ENCODE measurements at places on chromosomes 16 and 17.
A peak's percentile ranks its signal among the peaks of the same experiment; 100 is the strongest.

- DNase-seq, result no peak
Observed at GRCh38 chr16:50858877-50859627, 117.2 kb downstream of the CYLD start.

DNA sequence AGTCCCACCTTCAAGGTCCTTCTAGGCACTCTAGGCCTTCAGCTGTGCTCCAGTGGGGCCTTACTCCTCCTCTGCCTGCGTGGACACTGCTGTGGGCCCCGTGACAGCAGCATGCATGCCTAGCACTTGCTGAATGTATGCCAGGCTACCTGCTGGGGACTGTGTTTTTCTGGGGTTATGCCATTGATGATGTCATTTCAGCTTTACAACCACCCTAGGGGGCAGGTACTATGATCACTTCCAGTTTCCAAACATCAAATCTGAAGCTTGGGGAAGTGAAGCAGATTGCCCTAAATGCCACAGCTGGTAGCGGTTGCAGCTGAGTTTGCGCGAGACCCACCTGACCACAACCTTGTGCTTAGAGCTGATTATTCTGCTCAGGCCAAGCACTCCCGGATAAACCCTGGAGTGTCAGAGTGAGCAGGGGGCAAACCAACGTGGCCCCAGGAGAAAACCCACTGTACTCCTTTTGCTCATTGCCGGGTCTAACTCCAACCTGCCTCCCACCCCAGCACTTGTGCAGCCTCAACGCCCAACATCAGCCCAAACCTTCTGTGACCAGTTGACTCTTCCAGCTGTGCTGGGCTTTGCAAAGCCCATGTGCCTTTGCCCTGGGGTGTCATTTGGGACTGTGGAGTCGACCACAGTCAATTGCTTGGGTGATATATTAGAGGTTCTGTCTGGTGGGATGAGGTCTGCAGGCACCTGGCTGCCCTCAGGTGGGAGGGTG is 168.4 kb downstream of the ENGASE start:
- DNase-seq, result no peak

- DNase-seq, result no peak
Observed at GRCh38 chr17:62101515-62101914, 36.4 kb upstream of the MED13 start.

DNA sequence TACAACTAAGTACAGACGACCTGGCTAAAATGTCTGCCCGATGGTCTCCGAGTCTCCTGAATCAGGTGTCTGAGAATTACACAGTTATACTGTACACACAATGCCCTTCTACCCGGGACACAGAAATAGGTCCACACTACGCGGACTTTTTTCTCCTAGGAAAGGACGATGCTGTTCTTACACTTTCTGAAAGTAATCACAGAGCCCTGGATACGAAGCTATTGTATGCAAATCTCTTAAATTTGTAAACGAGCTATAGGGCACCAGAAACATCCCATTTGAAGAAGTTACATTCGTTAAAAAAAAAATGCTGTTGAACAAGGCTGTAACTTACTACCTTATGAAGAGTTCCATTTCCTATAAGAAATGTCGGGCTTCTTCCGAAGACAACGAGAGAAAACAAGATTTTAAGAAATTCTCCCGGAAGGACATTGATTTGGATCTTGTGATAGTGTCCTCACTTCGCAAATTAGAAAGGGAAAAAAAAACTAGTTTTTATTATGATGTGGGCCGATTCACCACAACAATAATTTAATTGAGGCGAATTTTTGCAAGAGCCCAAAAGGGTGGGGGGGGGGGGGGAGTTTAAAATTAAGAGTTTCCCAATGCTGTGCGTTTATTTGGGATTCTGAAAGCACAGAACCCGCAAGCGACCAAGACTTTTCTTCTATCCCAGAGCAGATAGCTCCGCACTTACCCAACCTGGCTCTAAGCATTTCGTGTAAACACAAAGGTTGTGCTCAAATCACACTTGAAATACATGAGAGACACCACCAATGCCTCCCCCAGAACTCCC is 1.5 kb upstream of the SOX9 start:
- no peak for DNase-seq

- no peak for DNase-seq
Observed at GRCh38 chr16:50473356-50473945, 74.7 kb upstream of the NKD1 start.

DNA sequence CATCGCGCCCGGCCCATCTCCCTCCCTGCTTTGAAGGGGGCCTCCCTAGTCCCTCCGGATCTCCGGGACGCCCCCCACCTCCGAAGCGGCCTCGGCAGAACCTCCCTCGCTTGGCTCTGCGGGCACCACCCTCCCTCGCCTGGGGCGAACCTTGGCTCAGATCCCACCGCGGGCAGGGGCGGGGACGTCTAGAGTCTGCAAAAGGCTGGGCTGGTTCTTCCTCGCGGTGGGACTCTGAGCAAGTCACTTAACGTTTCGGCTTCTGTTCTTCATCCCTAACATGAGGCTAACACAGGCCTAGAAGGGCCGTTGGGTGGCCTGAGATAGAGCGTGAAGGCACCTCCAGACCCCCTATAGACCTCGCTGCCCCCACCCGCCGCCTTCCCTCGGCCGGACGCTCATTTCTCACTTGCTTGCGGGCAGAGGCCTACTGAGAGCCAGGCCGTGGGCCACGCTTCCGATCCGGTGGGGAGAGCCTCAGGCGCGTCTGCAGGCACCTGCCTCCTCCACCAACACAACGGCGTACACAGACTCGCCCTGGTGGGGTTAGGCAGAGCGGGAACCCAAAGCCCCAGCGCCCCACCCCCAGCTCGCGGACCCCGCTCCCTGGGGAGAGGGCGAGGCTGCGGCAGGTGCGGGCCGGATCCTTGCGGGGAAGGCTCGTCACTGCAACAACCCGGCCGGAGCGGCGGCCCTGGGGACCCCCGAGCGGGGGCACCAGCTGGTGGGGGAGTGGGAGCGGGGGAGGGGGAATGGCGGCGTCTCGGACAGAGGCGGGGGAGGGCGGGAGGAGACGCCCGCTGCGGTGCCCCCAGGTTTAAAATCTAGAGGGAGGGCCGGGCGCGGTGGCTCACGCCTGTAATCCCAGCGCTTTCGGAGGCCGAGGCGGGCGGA is 5.4 kb downstream of the MYO1C start:
- DNase-seq, result peak; percentile 63

DNA sequence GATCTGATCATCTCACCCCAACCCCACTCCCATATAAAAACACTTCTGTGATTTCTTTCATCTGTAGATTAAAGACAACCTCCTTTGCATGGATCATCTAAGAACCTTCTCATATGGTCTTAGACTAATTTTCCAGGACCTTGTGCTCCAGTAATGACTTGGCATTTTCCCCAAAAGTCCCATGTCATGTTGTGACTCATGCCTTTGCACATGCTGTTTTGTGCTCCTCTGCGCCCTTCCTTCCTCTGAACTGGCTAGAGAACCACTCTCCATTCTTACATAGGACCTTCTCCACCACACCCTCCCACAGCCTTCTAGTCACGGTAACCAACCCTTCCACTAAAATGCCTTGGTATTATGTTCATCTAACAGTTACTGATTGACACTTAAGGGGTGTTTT is 99.5 kb upstream of the AXIN2 start:
- no peak for DNase-seq

- DNase-seq, result peak; percentile 65
Observed at GRCh38 chr17:47663912-47664623, 14.3 kb downstream of the KPNB1 start.

DNA sequence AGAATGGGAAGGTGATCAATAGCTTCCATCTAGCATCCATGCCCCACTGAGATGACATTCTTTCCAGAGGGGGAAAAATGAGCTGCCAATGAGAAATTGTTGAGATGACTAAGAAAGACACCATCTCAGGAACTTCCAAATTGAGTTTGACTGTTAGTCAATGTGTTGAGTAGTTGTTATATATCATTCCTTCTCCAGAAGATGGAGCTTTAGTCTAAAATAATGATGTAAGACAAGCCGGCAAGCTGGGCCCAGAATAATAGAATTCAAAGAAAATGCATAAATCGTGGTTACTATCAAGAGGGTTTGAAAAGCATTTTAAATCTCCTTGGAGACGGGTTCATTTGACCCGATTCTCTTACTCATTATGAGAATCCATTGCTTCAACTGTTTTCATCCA is 71.0 kb upstream of the ATF7IP2 start:
- no peak for DNase-seq

GRCh38 chr17:28492352-28493310 is 13.5 kb upstream of the FOXN1 start:
- DNase-seq, result no peak

DNA sequence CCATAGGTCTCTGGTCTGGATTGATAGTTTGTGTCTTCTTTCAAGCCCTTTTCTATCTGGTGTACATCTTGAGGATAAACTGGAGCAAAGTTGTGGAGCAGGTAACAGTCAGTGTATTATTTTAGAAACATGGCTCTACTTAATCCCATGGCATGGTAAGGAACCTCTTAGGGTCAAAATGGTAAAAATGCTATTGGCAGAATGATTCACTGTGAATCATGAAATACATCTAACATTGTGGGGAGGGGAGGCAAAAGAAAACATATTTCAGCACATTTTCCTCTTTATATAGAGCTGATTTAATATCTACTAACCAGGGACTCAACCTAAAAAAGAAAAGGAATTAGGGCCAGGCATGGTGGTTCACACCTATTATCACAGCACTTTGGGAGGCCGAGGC is 17.9 kb upstream of the ALDH3A2 start:
- DNase-seq, result no peak

DNA sequence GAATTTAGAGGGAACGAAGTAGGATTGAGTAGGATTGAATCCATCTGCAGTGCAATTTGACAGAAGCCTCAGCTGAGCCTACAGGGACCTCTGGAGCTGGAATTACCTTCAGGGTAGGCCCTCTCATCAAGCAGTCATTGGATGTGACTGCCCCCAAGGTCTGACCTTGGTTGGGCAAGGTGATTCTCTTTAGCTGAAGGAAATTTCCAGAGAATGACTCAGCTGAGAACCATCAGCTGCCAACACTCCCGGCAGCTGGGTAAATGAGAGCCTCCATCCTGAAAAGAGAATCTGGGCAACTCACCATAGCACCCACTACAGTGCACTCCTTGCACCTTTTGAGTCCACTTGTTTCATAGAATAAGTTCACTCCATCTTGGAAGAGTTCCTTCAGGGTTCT is 113.5 kb upstream of the MED13 start:
- DNase-seq, result no peak

DNA sequence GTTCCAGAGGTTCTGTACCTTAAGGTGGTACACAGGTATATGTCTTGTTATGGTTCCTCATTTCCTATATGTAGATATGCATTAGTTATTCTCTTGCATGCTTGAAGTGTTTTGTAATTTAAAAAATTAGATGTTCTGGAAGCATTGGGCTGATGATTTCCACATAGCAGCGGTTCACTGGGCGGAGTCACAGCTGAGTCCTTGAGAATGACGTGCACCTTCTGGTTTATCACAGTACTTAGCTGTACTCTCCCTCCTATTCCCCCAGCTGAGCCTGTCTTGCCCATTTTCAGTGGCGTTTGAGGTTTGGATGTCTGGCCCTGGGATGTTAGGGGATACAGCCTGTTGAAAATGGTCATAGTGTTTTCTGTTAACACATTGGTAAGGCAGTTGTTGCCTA is 327.1 kb downstream of the SNX29 start:
- no peak for DNase-seq

DNA sequence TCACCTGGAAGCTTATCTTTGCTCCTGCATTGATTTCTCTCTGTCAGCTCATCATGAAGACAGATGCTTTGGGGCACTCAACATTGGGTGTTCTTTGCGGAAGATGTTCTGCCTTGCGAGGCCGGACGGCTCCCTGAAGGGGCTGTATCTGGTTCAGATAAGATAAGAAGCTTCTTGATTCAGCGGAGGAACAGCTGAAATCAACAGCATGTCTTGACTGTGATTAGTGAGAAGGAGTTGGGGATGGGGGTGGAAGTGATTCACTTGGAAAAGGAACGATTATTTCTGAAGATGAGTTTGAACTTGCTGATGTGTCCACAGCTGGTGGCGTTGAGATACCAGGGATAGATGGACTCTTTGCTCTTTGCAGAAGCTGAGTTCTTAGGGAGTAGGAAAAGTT is 126.9 kb upstream of the WSCD1 start:
- no peak for DNase-seq

GRCh38 chr17:75642182-75642783 is 9.0 kb downstream of the SMIM5 start:
- no peak for DNase-seq

- DNase-seq, result no peak
Observed at GRCh38 chr17:76710863-76711611, at the start of gene MXRA7. Gene MXRA7 (minus strand): TSS chr17:76710965. CDS start chr17:76710946, 19 bp downstream.

- DNase-seq, result peak; percentile 74
Observed at GRCh38 chr17:81733507-81734404, 21.7 kb downstream of the SLC25A10 start.

DNA sequence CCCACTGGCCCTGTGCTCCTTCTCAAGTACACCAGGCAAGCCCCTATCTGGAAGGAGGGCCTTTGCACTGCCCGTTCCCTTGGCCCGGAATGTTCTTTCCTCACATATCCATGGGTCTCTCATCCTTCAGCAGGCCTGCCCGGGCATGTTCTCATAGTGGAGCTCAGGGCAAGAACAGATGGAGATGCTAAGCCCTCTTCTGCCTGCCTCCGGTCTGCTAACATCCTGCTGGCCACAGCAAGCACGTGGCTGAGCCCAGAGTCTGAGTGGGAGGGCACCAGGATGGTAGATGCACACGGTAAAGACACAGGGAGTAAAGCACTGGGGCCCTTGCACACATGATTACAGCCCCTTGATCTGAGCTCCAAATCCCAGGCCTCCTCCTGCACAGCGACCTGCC is 19.8 kb upstream of the ANKRD40CL start:
- no peak for DNase-seq

GRCh38 chr17:28086519-28086918 is 44.0 kb downstream of the NLK start:
- DNase-seq, result no peak

GRCh38 chr17:76485569-76485968 is 15.7 kb downstream of the RHBDF2 start:
- DNase-seq, result no peak

GRCh38 chr16:79703066-79703465 is 102.5 kb upstream of the MAF start:
- DNase-seq, result no peak

DNA sequence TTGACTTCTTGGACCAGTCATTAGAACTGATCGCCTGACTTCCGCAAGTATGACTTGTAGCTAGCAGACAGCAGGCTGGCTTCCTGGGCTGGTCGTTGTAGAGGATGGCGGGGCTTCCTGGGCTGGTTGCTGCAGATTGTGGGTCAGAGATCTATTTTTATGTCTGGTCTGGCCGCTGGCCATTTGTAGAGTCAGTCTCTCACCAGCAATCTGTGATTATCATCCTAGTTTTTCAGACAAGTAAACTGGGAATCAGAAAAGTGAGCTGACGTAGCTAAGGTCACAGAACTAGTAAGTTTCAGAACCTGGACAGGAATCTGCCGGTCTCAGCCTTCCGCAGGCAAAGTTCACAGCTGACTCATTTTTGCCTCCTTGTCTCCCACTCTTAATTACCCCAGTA is 19.1 kb downstream of the GPR142 start:
- DNase-seq, result no peak

- peak; percentile 14 for DNase-seq
Observed at GRCh38 chr16:23509782-23510163, 521 bp downstream of the GGA2 start.

DNA sequence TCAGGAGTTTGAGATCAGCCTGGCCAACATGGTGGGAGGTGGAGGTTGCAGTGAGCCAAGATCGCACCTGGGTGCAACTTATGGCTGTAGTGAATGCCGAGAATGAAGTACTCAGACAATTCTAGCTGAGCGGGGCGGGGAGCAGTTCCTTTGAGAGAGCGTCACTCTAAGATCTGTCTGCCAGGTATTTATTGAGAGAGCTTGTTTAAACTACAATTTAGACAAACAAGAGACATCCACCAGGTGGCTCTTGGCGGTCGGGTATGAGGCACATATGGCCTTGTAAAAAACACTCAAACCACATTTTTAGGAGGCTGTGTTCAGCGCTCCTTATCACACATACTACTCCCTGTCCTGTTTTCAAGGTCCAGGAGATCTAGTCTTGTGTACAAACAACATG is 40.6 kb upstream of the CDH1 start:
- DNase-seq, result no peak

Data from stimulated activated CD4-positive, alpha-beta T cell treated with anti-CD3 and anti-CD28 coated beads, Interleukin-2, amount 100 ng/mL, for 48 hours (primary cell).